MG63 (cell line): ENCODE measurements at places on chromosomes 3 and 15. TPM values are rescaled to one million over a fixed set of nuclear protein-coding genes. Genes with fewer than 3 reads are reported as not detected.

DNA sequence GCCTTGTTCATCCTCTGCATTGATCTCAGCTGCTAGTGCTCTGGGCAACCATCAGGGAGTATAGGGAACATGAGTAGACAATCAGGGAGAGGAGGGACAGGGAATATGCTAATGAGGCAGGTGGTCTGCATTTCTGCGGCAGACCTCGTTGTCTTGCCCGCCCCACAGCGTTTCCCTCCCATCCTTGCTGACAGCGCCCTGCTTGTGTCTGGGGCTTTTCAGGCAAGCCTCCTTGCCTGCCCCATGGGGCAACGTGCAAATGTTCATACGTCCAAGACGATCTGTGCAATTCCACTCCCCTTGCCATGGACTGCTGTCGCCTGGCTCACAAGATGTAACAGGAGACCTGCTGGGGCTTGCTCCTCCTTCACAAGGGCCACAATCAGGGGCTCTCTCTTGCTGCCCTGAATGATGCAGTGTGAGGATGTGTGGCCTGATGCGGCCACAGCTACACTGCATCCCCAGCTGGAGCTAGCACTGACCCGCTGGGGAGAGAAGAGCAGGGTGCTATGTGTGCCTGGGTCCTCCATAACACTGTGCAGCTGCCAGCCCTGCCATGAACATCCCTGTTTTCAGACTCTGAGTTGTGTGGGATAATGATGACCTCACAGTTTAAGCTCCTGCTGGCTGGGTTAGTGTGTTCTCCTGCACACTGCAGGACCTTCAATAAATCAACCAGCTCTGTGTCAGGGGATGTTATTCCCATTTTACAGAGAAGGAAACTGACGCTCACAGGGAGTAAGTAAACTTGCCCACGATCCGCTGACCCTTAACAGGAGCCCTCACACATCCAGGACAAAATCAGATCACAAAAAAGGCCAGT lies 211.3 kb downstream of the KLF13 start:
- no peak for DNase-seq

DNA sequence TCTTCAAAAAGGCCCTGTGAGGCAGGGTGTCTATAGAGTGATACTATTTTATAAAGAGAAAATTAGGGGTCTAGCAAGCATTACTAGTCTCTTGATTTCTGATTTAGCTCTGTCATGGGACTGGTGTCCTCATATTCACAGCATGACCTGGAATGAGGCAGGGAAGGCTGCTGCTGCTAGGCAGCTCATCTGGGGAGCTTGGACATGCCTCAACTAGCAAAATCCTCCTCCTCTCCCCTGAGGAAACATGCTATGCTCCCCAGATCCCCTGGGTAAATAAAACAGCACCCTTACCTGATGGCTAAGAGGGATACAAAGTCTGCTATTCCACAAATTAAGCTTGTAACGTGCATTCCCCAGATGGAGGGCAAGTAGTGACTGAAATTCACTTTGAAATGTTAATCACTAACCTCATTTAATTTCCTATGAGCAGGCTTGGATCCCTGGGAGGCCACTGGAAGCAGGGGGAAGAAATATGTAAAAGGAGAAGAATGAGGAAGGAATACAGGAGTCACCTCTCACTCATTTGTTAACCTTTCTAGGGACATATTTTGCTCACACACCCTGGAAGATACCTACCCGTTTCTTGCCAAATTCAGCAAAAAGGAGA lies 709.4 kb downstream of the SQOR start:
- DNase-seq = no peak

GRCh38 chr3:138890555-138891187 lies 55.9 kb upstream of the PIK3CB start:
- DNase-seq = no peak

GRCh38 chr3:28972921-28973320 lies 307.9 kb upstream of the RBMS3 start:
- no peak for DNase-seq

The IGF2BP2 gene
- total RNA-seq = 26.2 and 49.3 TPM in 2 replicates

The SLC2A2 gene
- 0.03 and 0.15 TPM in 2 replicates for total RNA-seq

The C3orf85 gene
- not detected in 2 replicates for total RNA-seq
